ENCODE measurements at places on chromosomes 7 and 10.
A peak's percentile ranks its signal among the peaks of the same experiment; 100 is the strongest.

DNA sequence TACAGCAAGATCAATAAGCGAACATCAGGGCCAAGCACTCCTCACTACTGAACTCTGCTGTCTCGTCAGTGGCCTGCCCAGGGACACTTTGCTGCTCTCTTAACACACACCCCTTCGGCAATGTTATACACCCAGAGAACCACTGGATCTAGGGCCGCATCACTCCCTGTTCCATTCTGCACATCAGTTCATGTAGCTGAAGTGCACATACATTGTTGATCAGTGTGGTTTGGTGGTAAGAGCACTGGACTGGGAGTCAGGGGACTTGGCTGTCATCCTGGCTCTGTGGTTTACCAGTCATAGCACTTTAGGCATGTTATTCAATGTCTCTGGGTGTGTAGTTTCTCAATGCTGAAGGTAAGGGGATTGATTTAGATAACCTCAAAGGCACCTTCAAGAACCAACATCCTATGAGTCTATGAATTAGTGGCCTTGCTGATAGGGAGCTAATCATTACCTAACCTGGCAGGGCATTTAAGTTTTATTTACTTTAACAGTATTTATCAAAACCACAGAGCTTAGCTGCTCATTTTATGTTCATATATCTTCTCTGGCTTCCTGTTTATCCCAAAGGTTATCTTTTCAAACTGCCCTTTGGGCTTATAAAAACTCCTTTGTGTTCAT lies 24.8 kb downstream of the DUSP5 start:
- no peak for DNase-seq

DNA sequence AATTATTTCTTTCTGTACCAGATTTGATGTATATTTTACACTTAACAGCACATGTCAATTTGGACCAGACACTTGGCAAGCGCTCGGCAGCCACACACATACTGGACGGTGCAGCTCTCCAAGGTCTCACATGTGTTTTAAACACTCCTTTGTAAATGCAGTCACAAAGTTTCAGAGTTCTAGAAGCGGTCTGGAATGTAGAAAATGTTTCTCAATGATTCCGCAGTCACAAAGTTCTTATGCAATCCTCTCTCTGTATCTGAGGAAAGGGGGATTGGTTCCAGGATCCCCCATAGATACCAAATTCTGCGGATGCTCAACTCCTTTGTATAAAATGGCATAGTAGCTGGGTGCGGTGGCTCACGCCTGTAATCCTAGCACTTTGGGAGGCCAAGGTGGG lies 253.0 kb upstream of the GRB10 start:
- DNase-seq = no peak

DNA sequence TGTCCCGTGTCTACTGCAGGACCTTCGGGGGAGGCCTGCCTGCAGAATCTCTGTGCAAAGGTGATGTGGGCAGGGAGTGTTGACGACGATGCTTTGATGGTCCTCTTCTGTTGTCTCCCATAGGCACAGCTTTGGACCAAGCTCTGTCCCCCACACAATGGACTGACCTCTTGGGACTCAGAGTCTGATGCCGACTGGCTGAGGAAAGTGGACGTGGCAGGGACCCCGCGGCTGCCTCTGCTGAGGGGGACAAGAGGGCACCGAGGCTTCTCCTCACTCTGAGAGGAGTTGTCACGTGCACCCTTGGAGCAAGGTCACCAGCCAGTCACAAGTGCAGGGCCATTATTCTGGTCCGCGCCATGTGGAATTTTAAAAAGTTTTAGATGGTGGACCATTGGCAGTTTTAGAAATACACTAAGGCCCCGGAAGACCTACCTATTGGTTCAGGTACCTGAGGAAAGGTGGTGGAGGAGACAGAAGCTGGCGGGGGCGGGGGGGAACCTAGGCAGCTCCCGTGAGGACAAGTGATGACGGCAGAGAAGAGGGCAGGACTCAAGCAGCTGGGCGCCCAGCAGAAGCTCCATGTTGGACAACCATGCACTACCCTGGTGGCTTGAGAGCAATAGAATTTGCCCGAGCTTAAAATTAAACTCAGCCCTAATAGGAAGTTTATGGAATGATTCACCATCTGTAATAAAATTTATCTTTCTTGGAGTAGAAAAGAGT lies 331.4 kb downstream of the PTPRN2 start:
- DNase-seq = no peak

DNA sequence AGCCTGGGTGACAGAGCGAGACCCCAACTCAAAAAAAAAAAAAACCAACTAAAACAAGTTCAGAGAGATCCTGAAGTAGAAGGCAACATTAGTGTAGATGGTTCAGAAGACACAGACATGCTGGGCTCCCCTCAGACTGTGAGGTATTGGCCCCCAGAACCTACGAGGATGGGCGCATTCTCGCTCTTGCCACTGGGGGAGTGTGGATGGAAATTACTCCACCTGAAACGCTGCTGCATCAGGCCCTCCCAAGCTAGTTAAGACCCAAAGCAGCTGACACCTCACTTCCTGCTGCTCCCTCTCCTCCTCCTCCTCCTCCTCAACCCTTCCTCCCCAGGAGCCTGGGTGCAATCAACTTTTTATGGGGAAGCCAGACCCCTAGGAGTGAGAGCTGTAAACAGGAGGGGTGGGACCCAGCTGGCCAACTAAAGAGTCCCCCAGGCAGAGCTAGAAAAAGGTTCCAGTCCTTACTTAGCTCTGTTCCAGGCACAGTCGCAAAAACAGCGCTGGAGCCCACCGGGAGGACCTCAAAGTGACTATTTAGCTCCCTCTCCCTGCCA lies 7.4 kb downstream of the SH3PXD2A start:
- no peak for DNase-seq

- DNase-seq = no peak
Observed at GRCh38 chr7:15309872-15310271, 251.9 kb downstream of the AGMO start.

DNA sequence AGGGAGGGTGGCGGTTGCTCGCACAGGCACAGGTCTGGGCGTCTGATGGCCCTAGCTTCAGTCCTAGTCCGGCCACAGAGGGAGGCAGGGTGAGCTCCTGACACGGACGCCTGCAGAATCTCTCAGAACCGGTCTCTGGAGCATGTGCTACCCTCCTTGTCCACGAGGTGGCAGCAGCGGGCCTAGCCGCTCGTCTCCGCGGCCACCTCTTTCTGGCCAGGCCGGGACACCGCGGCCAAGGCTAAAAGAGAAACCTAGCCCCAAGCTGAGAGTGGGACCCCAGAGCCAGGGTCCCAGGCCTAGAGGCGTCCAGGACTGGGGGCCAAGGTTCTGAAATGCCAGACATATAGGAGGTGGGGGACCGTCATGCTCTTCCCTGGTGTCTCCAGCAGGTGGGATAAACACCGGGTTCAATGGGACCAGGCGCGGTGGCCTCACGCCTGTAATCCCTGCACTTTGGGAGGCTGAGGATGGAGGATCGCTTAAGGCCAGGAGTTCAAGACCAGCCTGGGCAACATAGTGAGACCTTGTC lies 3.2 kb upstream of the LAT2 start:
- peak; percentile 81 for DNase-seq

DNA sequence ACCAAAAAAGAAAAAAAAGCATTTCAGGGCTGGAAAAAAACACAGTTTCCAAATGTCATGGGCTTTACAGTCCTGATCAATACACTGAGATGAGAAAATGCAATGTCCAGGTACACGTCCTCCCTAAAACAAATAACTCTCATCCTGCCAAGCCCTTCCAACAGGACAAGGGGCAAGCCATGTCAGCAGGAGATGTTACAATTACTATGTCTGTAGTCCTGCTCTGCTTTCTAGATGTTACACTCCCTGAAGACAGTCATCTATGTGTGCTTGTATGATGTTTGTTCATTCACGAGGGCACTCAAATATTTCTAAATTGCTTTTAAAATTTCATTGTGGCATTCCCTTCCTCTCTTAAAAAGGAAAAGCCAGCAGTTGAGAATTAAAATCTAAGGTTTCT lies 103.2 kb downstream of the SORBS1 start:
- DNase-seq = no peak

DNA sequence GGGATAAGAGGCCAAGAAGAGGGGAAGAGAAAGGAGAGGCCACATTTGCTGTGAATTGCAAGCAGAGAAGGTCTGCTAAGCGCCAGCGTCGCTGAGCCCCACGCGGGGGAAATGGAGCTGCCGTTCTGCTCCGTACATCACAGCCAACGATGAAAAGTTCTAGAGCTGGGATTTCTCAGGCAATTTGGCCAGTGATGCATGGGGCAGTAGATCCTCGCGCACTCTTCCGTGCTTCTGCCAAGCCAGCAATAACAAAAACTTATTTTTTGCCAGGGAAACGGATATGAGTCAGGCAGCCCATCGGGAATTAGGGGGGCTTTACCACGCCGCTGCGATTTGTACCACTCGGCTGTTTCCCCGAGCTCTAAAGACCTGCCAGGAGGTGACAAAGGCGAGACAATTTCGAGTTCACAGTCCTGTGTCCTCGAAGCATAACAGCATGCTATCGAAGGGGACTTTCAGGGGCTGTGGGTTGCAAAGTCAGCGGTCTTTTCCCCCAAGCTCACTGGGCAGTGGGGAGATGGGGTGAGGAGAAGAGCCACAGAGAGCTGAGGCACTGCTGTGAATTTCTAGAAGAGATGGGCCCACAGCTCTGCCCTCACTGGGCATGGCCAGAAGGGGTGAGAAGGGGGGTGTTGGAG lies 30.0 kb upstream of the SLF2 start:
- no peak for DNase-seq

DNA sequence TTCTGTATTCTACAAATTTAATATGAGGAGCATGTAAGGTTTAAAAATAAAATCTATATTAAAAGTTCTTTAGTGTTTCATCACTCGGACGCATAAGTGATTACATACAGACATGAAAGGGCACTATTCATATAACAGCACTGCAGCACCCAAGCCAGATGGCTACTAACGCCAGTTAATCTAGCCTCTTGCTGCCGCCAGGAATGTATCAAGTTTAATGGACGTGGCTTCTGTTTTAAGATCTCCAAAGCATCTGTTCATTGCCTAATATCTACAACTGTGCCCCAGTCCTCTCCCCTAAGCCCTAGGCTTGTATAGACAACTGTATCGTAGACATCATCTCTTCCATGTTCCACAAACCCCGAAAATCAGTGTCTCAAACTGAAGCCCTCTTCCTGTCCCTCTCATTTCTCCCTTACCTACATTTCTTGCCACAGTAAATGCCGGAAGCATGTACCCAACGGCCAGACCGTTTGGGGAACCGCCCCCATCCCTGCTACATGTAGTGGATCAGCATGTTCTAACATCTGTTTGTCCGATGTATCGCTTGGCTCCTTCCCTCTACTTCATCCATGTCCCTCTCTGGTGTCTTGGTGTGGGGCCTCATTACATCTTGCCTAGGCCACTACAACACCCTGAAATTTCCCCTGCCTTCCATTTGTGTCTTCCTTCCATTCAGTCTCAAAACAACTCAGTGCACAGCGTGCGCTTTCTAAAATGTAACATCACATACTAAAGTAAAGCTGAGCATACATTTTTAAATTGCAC lies 147.5 kb upstream of the RSU1 start:
- DNase-seq = no peak

DNA sequence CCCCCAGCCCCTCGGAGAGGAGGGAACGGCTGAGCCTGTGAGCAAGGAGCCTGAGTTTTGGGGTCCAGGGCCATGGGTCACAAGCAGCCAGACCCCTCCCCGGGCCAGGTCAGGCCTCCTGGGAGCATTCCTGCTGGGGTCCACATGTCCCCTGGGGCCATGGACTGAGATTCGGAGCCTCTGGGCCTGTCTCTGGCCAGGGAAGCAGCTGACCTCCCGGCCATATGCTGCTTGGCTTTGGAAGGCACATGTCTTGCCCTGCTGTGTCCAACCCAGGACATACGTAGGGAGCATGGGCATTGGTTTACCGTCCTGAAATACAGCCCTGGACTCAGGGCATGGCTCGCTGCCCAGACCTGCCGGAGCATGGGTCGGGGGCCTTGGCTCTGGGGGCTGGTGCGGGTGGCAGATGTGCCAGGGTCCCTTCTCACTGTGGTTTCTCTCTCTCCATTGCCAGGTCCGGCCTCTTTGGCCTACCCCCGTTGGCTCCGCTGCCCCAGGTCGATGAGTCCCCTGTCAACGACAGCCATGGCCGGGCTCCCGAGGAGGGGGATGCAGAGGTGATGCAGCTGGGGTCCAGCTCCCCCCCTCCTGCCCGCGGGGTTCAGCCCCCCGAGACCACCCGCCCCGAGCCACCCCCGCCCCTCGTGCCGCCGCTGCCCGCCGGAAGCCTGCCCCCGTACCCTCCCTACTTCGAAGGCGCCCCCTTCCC lies 7.3 kb downstream of the PWWP2B start:
- DNase-seq = no peak

- no peak for DNase-seq
Observed at GRCh38 chr7:73569042-73569608, 9.3 kb downstream of the TBL2 start.

- no peak for DNase-seq
Observed at GRCh38 chr7:129160161-129160905, 15.8 kb downstream of the TSPAN33 start.

DNA sequence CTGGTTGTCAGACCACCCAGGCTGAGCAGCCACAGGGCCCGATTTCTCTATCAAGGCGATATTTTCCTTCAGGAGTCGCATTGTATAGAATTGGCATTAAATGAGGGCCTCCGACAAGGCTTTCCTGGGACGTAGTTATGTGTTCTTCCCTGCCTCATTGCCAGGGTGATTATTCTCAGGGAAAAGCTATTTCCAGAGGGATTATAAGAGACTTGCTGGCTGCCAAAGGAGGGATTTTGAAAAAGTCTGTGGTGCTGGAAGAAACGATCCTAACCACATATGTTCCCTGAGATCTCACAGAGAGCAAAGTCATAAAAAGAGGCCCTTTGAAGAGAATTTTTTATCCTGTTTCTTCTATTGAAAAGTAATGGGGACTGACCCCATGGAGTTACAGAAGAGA lies 27.7 kb upstream of the SDHAF3 start:
- DNase-seq = no peak

GRCh38 chr7:17844514-17845196 lies 95.6 kb downstream of the SNX13 start:
- DNase-seq = no peak

DNA sequence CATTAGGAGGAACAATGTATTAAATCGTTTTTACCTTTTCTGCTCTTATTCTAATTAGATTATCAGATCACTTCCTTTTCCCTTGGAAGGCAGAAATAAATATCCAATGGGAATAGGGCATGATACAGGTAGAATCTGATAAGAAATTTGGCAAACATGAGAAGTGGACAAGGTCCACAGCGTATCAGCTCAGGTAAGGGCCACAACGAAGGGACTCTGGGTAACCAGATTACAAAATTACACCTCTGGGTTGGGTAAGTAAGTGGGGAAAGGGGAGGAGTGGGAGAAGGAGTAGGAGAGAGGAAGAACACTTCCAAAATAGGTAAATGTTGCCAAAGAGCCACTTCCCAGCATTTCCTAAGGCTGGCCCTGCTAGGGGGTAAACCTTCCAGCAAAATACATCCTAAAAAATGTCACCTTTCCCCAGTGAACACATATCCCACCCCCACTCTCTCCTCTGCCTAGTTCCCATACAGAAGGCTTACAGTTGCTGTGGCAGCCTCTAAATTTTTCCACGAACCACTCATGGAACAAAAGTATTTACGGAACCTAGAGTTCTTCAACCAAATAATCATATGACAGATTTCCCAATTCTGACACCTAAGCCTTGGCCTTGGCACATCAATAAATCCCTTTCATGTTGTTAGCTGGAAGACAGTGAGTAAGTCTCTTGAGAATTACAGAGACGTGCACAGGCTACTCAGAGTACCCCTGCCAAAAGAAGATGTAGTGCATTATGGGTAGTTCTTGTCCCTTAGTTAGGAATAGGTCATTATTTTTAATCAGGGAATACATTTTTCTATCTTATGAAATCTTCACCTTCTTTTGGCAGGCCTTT lies 51.5 kb upstream of the DLX6 start:
- no peak for DNase-seq

Measured in stimulated activated CD4-positive, alpha-beta T cell treated with anti-CD3 and anti-CD28 coated beads, Interleukin-1b, Interleukin-23, amount 100 ng/mL, for 4 hours (primary cell).